Ammon's horn (tissue), 1 donor: ENCODE measurements at places on chromosomes 1 and 21.

GRCh38 chr1:205041998-205042910 lies 758 bp upstream of the CNTN2 start:
- peak; percentile 83 for DNase-seq

- peak; percentile 77 for DNase-seq
Observed at GRCh38 chr1:59669752-59670312, 144.9 kb upstream of the HOOK1 start.

DNA sequence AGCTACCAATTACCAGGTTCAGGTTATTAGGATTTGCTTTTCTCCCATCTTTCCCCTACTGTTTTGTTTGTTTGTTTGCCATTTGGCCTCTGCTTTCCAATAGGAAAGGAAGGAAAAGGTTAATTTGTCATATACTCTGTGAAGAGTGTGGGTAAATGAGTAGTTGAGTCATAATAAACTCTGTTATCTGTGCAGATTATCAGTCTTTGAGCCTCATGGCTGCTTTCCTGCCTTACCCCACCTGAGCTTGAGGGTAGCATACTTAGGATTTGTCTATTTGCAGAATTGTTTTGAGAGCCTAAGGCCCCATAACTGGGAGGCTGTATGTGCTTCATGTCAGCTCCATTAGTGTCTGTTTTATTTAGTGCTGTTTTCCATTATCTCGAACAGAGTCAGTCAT lies 32.9 kb upstream of the SNX27 start:
- no peak for DNase-seq

GRCh38 chr21:44708213-44708865 lies 3.0 kb downstream of the TSPEAR start:
- no peak for DNase-seq

DNA sequence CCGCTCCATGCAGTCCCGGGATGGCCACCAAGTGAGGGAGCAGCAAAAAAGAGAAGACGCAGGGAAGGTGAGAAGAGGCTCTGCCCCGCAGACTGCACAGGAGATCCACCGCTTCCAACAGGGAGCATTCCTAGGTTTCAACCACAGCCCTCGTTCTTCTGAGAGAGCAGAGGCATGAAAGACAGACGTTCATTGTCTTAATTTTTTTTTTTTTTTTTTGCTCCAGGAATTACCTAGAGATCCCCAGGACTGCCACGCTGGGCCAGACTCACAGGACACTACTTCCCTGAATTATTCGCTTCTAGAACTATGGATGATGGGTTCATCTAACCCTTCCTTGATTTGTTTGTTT lies 33.2 kb upstream of the VASH2 start:
- no peak for DNase-seq

- peak; percentile 86 for DNase-seq
Observed at GRCh38 chr1:165376041-165376810, 19.7 kb upstream of the LMX1A start.

- no peak for DNase-seq
Observed at GRCh38 chr21:27112186-27112585, 145.3 kb upstream of the ADAMTS5 start.

GRCh38 chr1:62429581-62429980 lies 7.3 kb upstream of the USP1 start:
- DNase-seq: no peak

DNA sequence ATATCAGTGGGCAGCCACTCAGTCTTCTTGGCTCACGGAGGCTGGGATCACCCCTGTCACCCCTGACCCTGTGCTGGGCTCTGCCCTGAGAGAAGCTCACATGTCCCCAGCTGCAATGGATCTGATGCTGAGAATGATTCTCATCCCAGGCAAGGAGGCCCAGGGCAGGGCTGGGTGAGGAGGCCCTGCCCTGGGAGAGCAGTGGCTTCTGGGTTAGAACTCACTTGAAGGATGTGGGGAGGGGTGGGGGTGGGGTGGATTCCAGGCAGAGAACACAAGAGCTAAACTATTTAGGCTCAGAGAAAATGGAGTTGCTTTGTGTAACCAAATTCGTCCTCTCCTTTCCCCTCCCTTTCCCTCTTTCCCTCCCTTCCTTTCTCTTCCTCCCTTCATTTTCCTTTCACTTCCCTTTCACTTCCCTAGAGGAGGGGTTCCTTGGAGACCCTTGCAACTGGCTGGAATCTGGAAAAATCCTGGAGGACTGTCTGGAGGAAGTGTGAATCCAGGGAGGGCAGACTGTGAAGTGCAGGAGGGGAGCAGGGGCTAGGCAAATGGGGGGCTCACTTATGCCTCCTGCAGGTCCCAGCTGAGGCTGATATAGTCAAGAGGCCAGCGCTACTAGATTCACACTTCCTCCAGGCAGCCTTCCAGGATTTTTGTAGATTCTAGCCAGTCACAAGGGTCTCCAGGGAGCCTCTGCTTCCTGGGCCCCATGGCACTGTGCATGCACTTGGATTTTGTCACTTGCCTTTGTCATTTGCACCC lies 47.0 kb downstream of the IGSF21 start:
- no peak for DNase-seq
